ENCODE measurements at places on chromosomes 2 and 18.

GRCh38 chr2:233039846-233040530, 7.5 kb downstream of the NEU2 start:
- DNase-seq: no peak

GRCh38 chr2:67839668-67840067, 223.1 kb downstream of the C1D start:
- no peak for DNase-seq

DNA sequence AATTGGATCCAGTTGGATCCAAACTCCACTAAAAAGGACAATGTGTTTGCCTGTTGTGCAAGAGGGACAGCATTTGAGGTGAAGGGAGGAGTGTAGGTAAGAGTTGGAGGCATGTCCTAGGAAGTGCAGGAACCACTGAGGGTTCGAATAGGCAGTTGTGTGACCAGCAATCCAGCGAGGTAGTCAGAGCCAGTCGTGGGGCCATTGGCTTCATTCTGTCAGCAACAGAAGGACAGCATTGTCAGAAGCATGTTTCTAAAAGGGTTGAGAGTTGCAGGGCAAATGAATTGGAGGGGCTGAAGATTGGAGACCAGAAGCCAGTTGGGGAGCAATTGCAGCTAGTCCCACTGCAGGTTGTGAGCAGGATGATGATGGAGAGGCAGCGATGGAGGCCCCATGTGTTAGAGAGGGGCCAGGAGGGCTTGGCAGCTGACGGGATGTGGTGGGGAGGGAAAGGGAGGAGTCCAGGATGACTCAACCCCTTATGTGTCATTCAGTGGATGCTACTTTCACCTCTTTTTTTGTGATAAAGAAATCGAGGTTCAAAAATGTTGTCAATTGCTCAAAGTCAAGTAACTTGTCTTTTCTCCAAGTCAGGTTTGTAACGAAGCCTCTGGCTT, 96.7 kb upstream of the SIX3 start:
- DNase-seq: no peak

- DNase-seq: no peak
Measured at GRCh38 chr2:224063298-224063648, 24.2 kb upstream of the SERPINE2 start.

DNA sequence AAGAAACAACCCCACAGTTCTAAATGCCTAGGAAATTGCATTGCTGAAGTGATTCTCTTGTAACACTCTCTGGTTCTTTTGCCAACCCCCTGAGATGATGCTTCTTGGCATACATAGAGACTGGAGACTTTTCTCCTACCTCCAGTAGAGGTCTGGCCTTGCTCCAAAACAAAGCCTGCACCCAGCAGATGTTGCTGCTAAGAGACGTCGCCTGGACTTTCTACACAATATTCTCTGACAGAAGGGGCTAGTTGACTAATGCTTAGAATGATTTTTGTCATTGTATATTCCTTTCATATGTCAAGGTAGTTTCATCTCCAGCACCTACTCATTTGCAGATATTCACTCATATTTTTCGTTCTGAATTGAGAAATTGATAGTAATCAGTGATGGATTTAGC, 24.6 kb downstream of the SOWAHC start:
- peak; percentile 47 for DNase-seq

DNA sequence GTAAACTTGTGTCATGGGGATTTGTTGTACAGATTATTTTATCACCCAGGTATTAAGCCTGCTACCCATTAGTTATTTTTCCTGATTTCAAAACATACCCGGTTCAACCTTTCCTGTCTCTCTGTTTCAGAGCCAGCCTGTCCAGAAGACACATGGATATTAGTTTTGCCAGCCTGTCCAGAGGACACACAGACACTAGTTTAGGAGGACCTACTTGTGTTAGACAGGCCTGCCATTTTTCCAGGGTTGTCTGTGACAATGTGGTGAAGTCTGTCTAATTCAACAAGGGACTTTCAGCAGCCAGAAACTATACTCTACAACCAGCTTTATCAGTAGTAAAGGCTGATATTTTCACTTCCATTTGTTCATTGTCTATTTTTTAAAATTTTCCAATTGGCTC, 56.1 kb upstream of the DCC start:
- DNase-seq: no peak

DNA sequence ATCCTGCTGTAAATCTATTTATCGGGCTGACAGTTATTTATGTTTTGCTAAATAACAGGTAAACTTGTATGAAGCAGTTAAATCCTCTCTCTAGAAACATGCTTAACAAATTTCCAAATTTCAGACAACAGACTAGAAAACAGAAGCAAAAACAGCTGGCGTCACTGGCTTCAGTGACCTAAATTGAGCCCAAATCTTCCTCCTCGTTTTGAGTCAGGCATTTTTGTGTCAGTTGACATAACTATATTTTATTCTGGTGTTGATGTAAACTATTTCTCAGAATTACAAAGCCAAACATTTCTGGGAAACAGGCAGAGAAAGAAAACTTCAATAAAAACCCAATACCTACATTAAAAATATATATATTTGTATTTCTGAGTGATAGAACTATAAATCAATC, 21.7 kb downstream of the RBMS1 start:
- DNase-seq: peak; percentile 31

GRCh38 chr2:42875880-42876279, 83.5 kb upstream of the HAAO start:
- no peak for DNase-seq

DNA sequence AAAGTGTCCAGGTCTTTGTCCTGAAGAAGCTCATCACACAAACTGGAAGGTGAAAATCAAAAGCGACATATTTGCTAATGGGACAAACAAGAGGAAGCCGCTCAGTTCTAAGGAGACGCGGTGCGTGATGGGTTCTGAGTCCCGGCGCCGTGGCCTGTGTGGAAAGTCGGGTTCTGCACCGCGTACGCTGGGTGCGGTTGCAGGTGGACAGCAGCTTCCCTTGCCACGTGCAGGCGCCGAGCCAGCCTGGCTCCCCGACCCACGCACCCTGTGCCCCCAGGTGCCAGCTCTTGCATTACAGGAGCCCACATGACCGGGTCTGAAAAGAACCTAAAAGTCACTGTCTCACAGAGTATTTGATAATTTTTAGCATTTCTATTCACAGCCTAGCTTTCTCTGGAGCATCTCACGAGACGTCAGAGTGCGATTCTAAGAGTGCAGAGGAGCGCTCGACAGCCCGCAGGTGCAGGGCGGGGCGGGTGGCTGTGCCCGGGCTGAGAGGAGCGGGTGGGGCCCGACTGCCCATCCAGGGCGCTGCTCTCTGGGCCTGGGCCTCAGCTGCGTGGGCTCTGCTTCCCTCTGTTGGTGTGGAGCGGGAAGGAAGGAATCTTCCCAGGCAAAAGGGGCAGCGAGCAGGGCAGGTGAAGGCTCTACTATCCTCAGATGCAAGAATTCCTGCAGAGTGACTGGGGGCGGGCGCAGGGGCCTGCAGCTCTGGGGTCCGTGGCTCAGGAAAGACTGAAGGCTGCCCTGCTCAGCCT, 39.4 kb downstream of the MYT1L start:
- peak; percentile 57 for DNase-seq

DNA sequence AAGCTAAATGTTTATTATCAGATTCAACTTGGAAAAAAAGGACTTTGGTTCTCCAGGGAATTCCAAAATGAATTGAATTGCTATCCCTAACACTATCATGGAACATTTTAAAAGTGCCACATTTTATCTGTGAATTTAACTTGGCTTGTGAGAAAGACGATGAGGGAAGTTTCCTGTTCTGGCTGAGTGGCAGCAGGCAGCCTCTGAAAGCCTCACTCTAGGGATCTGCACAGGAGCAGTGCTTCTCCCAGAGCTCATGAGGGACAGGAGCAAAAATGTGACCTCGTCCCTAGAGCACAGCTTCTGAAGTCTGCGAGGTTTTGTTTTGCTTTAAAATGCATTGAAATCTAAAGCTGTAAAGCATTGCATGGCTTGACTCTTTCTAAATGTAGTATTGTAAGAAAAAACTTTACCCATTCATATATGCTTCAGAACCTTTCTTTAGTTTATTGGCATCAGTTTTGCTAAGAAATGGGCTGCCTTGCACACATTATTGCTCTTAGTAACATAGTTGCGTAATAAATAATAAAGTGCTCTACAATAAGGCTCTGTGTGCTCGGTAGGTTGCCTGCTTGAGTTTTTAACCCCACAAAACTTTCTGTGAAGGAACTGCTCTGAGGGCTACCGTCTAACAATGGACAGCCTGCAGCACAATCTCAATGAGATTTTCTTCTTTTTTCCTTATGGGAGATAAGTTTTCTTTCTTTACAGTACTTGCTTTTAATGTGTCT, 136.2 kb upstream of the CDCA7 start:
- no peak for DNase-seq

DNA sequence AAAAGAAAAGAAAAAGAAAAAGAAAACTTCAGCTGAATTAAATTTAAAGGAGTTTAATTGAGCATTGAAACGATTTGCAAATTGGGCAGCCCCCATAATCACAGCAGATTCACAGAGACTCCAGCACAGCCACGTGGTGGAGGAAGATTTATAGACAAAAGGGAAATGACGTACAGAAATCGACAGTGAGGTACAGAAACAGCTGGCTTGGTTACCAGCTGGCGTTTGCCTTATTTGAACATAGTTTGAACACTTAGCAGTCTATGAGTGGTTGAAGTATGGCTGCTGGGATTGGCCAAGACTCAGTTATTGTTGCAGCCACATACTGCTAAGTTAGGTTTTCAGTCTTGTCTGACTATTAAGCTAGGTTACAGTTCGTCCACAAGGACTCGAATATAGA, 312.2 kb upstream of the SLC14A2 start:
- no peak for DNase-seq

GRCh38 chr2:240642061-240642805, 17.0 kb downstream of the GPR35 start:
- no peak for DNase-seq

Measured in tongue (tissue), 3 donors.